Esophagus muscularis mucosa (tissue), 4 donors: ENCODE measurements at places on chromosomes 12 and 14. TPM values are rescaled to one million over a fixed set of nuclear protein-coding genes. Genes with fewer than 3 reads are reported as not detected.

DNA sequence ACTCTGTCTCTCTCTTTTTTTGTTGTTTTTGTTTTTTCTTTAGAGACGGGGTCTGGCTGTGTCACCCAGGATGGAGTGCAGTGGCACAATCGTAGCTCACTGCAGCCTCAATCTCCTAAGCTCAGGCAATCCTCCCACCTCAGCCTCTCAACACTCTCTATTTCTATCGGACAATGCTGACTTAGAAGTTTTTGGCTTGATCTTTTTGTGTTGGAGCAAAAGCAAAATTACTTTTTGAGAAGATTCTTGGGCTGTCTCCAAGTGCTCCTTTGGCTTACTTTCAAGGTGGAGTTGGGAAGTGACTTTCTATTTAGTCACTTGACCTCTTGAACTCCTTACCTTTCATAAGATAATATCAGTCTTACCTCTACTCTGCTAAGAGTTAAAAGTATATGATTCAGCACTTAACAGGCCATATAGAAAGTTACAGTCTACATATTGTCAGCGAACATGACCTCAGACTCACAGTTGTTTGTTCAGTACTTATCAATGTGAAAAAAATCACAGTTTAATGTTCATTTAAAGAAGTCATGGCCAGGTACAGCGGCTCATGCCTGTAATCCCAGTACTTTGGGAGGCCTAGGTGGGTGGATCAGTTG, 15.4 kb upstream of the MIA2 start:
- H3K4me3 ChIP-seq, result no peak overlapping the region
- no peak overlapping the region for H3K27ac ChIP-seq
- DNase-seq, result no peak
- no peaks in the 10 kb centered on the region for H3K4me1 ChIP-seq
- H3K36me3 ChIP-seq, result no peaks in the 10 kb centered on the region
- no peaks in the 10 kb centered on the region for H3K27me3 ChIP-seq

Gene CKAP4
- total RNA-seq, result 46.3 TPM

DNA sequence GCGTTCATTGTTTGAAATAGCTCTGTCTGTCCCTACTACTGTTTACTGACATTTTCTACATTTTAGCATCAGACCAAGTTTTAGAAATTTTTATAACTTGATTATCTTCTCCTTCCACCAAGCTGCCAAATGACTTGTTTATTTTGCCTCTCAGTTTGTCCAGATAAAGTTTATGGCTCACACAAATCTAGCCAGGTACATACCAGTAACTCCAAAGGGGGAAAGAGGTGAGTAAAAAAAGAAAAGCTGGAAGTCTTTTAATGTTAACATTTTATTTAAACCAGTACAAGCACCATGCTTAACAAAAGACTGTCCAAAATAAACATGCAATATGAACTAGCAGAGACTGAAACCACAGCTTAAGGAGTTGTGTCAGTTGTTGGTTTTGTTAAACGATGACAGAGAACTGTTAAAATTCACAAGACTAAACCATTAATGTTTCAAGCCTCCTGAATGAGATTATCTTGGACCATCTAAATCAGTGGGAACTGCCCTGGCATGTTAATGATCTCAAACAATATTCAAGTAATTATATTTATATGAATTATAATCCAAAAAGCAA, 14.5 kb downstream of the GMFB start:
- no peak overlapping the region for H3K27ac ChIP-seq
- peaks cover 19% of the 10 kb centered on the region for H3K4me1 ChIP-seq
- H3K4me3 ChIP-seq, result no peak overlapping the region
- no peak for DNase-seq
- peaks cover 40% of the 10 kb centered on the region for H3K36me3 ChIP-seq
- H3K27me3 ChIP-seq, result no peaks in the 10 kb centered on the region

DNA sequence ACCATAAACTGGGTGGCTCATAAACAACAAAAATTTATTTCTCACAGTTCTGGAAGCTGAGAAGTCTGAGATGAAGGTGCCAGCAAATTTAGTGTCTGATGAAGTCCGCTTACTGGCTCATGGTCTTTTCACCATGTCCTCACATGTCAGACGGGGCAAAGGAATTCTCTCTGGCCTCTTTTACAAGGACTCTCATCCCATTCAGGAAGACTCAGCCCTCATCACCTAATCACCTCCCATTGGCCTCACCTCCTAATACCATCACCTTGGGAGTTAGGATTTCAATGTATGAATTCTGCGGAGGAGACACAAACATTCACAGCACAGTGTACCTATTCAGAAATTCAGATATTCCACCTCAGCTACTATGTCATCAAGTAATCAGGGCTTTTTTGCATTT, 357.6 kb downstream of the PAWR start:
- H3K27me3 ChIP-seq, result no peaks in the 10 kb centered on the region
- H3K4me3 ChIP-seq, result no peak overlapping the region
- no peak overlapping the region for H3K27ac ChIP-seq
- no peaks in the 10 kb centered on the region for H3K36me3 ChIP-seq
- DNase-seq, result no peak

GRCh38 chr12:22759769-22760674, 135.1 kb downstream of the ETNK1 start:
- H3K4me3 ChIP-seq, result peak overlapping the region; percentile 44
- DNase-seq, result no peak
- H3K27ac ChIP-seq, result peak overlapping the region; percentile 90
- H3K36me3 ChIP-seq, result no peaks in the 10 kb centered on the region

DNA sequence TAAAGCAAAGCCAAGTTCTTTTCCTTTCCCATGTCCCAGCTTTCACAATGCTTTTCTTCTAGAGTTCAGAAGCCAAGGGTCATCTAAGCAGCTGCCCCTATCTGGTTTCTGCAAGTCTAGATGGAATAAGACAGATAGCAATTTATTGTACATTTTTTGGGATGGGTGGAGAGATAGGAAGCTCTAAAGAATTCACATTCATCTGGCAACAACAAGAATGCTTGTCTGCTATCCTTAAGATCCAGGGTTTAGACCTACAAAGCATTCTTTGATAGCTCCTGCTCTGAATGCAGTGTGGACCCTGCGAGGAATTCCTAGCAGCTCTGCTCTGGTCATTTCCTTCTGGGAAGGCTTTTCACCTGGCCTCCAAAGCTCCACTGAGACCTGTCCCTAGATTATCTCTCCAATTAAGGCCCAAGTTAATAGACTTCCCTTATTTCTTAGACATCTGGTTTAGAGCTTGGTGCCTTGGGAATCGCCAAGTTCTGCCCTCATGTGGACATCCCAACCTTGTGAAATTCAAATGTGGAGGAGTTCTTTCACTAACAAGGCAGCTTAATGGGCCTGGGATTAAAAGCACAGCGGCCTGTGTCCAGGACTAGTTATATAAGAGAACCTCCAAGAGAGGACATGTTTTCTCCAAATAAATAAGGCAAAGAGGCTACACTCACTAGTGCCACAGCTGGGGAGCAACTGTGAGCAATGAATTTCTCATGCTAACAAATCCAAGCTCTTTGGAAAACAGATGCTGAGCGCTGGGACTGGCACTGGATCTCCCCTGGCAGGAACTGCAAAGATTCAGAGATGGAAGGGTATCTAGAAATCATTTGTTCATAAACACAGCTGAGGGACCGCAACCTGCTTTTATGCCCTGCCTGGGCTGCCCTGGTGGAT, 384.5 kb upstream of the DDHD1 start:
- peaks cover 55% of the 10 kb centered on the region for H3K4me1 ChIP-seq
- no peak overlapping the region for H3K4me3 ChIP-seq
- H3K27ac ChIP-seq, result peak overlapping the region; percentile 8
- no peaks in the 10 kb centered on the region for H3K36me3 ChIP-seq
- DNase-seq, result no peak
- no peaks in the 10 kb centered on the region for H3K27me3 ChIP-seq

DNA sequence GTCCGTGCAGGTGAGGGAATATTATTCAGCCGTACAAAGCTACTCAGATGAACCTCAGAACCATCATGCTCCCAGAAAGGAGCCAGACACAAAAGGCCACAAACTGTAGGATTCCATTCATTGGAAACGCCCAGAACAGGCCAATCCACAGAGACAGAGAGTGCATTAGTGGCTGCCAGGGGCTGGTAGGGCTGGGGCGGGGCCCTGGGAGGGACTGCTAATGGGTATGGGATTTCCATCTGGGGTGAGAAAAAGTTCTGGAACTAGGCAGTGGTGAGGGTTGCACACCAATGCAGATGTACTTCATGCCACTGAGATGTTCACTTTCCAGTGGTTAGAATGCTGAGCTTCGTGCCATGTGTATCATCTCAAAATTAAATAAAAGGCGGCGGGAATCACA, 101.1 kb downstream of the RFLNA start:
- DNase-seq, result no peak
- H3K27me3 ChIP-seq, result no peaks in the 10 kb centered on the region
- peak overlapping the region; percentile 95 for H3K27ac ChIP-seq
- H3K36me3 ChIP-seq, result peaks cover 52% of the 10 kb centered on the region

GRCh38 chr12:70719672-70720420, 82.6 kb upstream of the PTPRB start:
- no peaks in the 10 kb centered on the region for H3K27me3 ChIP-seq
- no peaks in the 10 kb centered on the region for H3K4me1 ChIP-seq
- peak overlapping the region; percentile 4 for H3K27ac ChIP-seq

DNA sequence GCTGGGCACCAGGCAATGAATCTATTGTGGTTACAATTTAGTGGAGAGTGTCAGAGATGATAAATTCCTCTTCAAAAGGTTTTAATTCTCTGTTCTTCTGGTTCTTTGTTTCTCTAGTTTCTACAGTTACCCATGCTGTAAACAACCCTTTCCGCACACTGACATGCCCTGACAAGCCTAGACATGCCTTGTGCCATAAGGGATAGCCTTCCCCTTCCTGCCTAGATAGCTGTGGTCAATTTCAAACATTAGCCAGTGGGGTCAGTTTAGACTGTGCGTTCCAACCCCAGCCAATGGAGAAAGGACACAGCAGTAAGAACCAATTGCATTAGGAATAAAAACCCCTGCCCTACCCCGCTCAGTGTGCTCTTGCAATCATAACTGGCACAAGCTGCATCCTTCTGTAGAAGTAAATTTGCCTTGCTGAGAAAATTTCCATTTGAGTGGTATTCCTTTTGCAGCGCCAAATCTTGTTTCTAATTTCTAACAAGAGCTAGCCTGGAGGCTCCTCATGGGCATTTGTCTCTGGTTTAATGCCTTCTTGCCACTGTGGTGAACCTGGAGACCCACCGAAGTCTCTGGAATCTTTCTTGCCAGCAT, 6.4 kb downstream of the EDDM3A start:
- H3K4me3 ChIP-seq, result no peak overlapping the region
- no peak for DNase-seq
- H3K36me3 ChIP-seq, result no peaks in the 10 kb centered on the region
- H3K27me3 ChIP-seq, result no peaks in the 10 kb centered on the region
- H3K4me1 ChIP-seq, result peaks cover 3% of the 10 kb centered on the region
- no peak overlapping the region for H3K27ac ChIP-seq

Gene BCL11B
- 0.65 TPM for total RNA-seq

GRCh38 chr12:12715459-12716150, 1.6 kb upstream of the CDKN1B start:
- peak overlapping the region; percentile 75 for H3K4me3 ChIP-seq
- peak; percentile 87 for DNase-seq
- H3K27ac ChIP-seq, result peak overlapping the region; percentile 98
- H3K27me3 ChIP-seq, result no peaks in the 10 kb centered on the region
- H3K36me3 ChIP-seq, result no peaks in the 10 kb centered on the region

DNA sequence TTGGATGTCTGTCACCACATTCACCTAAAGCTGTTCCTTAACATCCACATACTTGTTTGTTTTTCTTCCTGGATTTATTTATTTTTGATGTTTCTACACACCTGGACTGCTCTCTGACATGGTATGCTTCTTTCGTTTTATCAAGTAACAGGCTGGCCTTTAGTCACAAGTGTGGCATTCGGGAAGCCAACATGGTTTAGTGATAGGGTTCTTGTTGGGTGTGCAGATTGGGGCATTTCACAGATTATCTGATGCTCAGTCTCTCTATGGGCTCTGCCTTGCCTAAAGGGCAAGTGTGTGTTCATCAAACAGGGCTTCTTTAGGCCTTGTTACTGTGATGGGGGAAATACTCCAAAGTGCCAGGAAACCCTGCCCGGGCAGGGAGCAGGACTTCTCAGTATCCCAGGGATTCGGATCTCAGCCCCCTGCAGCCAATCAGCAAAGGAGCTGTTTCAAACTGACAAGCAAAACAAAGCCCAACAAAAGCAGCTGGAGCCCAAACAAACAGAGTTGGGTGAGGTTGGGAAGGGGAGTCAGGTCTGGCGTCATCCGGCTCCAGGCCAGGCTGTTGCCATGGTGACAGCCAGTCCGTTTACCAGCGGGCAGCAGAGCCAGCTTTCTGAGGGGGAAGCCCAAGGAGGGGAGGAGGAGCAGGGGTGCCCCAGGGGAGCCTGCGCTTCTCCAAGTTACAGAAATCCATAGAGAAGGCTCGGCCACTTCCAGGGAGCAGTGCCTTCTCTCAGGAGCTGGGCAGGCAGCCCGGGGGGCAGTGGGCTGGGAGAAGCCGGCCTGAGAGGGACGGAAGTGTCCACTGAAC, 31.9 kb downstream of the FOS start:
- H3K4me1 ChIP-seq, result peaks cover 39% of the 10 kb centered on the region
- no peak for DNase-seq
- H3K36me3 ChIP-seq, result no peaks in the 10 kb centered on the region
- peak overlapping the region; percentile 77 for H3K27ac ChIP-seq
- H3K27me3 ChIP-seq, result no peaks in the 10 kb centered on the region
- peak overlapping the region; percentile 20 for H3K4me3 ChIP-seq

DNA sequence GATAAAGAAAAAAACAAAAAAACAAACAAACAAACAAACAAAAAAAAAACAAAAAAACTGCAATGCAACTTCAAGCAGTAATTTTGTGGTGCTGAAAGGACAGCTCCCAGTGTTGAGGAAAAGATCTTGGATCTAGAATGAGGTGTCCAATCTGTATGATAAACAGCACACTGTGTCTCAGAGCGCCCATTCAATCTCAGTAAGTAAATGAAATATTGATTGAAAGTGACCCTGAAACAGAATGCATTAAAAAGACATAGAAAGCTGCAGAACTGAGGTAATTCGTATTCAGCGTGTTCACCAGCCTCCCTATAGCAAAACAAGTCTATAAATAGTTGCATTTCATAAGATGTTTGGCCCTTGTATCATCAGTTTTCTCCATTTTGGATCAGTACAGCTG, 153.0 kb downstream of the NOVA1 start:
- no peak overlapping the region for H3K4me3 ChIP-seq
- DNase-seq, result no peak
- no peaks in the 10 kb centered on the region for H3K36me3 ChIP-seq
- no peaks in the 10 kb centered on the region for H3K27me3 ChIP-seq
- H3K27ac ChIP-seq, result no peak overlapping the region
